ENCODE measurements at places on chromosomes 7 and 10.
A peak's percentile ranks its signal among the peaks of the same experiment; 100 is the strongest.

DNA sequence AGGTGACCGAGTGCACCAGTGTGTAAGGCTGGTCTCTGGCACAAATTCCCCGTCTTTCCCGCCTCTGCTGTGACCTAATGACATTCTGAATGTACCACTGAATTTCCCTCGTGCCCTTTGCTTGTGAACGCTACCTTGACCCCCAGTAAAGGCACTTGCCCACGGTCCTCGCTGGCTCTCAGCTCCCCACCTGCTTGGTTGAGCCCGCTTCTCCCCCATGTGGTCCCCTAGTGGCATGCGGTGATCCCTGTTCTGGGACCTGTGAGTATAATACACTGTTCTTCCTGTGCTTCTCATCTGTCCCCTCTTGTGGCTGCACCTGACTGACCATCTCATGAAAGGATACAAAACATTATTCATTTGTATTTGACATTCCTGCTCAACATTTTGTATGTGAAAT lies 495.7 kb downstream of the INHBA start:
- DNase-seq, result no peak

GRCh38 chr10:103828587-103829197 lies 26.7 kb downstream of the SH3PXD2A start:
- no peak for DNase-seq

- no peak for DNase-seq
Measured at GRCh38 chr10:83212632-83213334, 926.5 kb upstream of the GHITM start.

DNA sequence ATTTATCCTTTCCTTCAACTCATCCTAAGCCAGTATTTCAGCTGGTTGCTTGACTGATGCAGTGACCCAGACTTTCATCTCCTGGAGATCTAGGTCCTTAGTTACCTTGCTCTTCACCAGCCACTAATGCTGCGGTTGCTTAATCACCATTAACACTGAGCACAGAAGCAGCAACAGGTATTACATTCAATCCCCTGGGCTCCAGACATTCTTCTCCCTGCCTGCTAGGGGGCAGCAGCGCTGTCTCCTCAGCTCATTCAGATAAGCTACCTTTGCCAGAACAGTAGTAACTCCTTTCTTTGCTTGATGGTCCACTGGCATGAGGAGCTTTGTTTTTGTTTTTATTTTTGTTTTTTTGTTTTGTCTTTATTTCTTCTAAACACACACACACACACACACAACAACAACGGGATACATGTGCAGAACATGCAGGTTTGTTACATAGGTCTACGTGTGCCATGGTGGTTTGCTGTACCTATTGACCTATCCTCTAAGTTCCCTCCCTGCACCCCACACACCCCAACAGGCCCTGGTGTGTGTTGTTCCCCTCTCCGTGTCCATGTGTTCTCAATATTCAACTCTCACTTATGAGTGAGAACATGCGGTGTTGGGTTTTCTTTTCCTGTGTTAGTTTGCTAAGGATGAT lies 1043.2 kb upstream of the C7orf33 start:
- DNase-seq, result no peak

GRCh38 chr7:24372961-24373955 lies 89.3 kb downstream of the NPY start:
- no peak for DNase-seq

GRCh38 chr7:153021542-153021941 lies 262.0 kb downstream of the ACTR3B start:
- DNase-seq, result no peak

- peak; percentile 71 for DNase-seq
Measured at GRCh38 chr10:72001033-72001395, 36.8 kb downstream of the CHST3 start.

GRCh38 chr10:118978316-118978997 lies 51.1 kb upstream of the NANOS1 start:
- DNase-seq, result no peak

Data from sigmoid colon (tissue), 7 donors.